WTC11 (cell line): ENCODE measurements at places on chromosomes 4 and X.
A peak's percentile ranks its signal among the peaks of the same experiment; 100 is the strongest.

- H3K36me3 ChIP-seq = no peaks in the 10 kb centered on the region
- H3K27me3 ChIP-seq = no peaks in the 10 kb centered on the region; the same call in 1 of the 2 replicates
- H3K4me1 ChIP-seq = peaks cover 2% of the 10 kb centered on the region; the same call in 1 of the 2 replicates
- H3K27ac ChIP-seq = no peak overlapping the region
Measured at GRCh38 chrX:39480963-39481362, 616.8 kb downstream of the BCOR start.

- peaks cover 28% of the 10 kb centered on the region for H3K4me1 ChIP-seq
- DNase-seq = no peak
- no peak overlapping the region for H3K4me3 ChIP-seq
- H3K36me3 ChIP-seq = no peaks in the 10 kb centered on the region
Measured at GRCh38 chr4:76055016-76055415, 19.1 kb upstream of the CXCL11 start.

DNA sequence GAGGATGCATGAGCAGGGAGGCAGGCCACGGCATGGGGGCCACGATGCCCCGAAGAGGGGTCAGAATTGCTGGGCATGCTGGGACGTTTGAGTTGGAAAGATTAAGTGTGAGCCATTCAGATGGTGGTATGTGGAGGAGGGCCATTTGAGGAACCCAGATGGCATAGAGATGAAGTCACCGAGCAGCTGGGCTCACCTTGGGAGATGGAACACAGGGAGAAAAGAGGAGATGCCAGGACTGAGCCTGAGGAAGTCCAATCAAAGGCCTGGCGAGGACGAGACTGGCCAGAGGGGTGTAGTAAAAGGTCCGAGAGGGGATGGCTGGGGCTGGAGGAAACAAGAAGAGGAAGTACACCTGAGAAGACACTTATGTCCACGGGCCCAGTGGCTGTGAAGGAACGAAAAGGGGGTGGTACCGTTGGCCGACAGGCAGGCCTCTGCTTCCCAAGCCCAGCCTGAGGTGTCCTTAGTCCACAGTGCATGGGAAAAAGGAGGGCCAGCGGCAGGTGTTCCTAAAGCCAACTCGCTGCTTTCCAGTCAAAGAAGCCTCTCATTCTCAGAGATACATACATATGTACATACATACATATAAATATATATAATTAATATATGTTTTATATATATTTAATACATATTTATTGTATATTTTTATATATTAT lies 54.6 kb upstream of the CLCN4 start:
- H3K4me3 ChIP-seq = no peak overlapping the region
- H3K36me3 ChIP-seq = peaks cover 35% of the 10 kb centered on the region
- H3K4me1 ChIP-seq = no peaks in the 10 kb centered on the region
- no peak overlapping the region for H3K27ac ChIP-seq
- DNase-seq = no peak

DNA sequence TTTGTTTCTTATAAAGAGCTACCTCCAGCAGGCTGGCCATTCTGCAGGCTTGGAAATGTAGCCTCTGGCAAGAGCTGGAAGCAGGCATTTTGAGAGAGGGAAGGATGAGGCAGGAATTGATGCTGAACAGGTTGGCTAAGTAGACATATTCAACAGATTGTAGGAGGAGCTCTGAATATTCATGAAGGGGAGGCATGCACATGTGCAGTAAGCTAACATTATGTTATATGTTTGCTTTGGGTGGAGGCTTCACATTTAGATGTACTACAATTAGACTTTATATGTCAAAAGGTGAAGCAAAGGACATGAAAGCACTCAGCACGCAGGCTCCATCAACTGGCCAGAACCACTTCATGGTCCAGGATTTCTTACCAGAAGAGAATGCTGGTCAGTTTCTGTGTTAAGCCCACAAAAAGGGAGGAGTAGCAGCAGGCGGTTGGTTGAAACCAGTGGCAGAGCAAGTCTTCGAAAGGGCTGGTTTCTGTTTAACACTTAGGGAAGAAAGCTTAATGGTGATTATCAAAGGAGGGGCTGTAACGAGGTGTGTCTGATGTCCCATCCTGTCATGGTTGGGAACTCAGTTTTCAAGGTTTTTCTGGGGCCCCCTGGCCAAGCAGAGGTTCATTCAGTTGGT lies 54.8 kb downstream of the FGFBP1 start:
- no peaks in the 10 kb centered on the region for H3K36me3 ChIP-seq
- H3K27ac ChIP-seq = no peak overlapping the region
- no peaks in the 10 kb centered on the region for H3K27me3 ChIP-seq
- DNase-seq = no peak
- H3K4me3 ChIP-seq = no peak overlapping the region
- 0 out of 2 replicates have a peak, but pooled peaks cover 3% of the 10 kb centered on the region for H3K4me1 ChIP-seq

GRCh38 chr4:106717091-106717490 lies 319.0 kb downstream of the DKK2 start:
- H3K36me3 ChIP-seq = no peaks in the 10 kb centered on the region
- no peak overlapping the region for H3K27ac ChIP-seq
- no peaks in the 10 kb centered on the region for H3K27me3 ChIP-seq
- DNase-seq = no peak
- H3K4me3 ChIP-seq = no peak overlapping the region

DNA sequence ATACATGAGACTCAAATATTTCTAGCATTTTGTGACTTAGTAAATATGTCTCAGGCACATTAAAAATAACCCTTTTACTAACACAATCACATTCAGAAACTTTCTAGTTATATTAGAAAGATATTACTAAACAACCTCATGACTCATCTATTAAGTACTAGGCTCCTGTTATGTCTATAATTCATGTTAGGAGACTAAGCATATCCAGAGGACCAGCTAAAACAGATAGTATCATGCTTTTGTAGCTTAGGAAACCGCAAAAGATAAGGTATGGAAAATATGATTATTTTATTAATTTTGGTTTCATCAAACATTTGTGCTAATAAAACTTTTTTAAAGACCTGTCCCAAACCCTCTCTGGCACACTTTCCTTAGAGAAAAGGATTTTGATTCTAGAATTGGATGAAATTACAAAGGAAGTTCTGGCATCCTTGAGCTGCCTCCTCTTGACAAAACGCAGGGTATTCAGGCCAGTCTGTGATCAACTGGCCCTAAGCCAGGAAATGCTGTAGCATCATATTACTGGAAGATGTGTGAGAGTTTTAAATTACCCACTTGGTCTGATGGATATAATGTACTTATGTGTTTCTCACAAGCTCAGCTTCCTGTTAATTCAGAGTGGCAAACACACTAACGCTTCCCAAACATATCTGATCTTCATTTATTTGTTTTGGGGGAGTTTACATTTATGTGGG lies 60.4 kb downstream of the NRK start:
- no peak overlapping the region for H3K4me3 ChIP-seq
- H3K27ac ChIP-seq = no peak overlapping the region
- no peaks in the 10 kb centered on the region for H3K27me3 ChIP-seq
- no peak for DNase-seq

DNA sequence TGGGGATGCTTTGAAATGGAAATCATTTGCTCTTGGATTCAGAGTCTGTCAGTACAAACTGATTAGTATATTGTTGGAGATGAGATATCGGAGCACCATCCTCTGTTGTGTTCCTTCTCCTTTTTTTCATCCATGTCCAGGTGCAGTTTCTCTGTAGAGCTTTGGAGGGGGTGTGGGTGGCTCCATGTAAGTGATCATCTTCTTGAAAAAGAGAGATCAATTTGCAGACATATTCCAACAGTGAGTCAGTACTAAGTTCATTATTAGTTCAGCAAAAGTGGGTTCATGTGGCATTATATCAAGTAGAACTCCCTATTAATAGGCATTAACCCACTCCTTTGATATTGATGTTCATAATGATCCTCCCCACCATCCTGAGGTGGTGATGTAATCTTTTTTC lies 18.9 kb downstream of the FRAS1 start:
- H3K4me1 ChIP-seq = peaks cover 60% of the 10 kb centered on the region
- no peak overlapping the region for H3K4me3 ChIP-seq
- no peak overlapping the region for H3K27ac ChIP-seq
- H3K27me3 ChIP-seq = no peaks in the 10 kb centered on the region
- H3K36me3 ChIP-seq = peaks cover 9% of the 10 kb centered on the region

DNA sequence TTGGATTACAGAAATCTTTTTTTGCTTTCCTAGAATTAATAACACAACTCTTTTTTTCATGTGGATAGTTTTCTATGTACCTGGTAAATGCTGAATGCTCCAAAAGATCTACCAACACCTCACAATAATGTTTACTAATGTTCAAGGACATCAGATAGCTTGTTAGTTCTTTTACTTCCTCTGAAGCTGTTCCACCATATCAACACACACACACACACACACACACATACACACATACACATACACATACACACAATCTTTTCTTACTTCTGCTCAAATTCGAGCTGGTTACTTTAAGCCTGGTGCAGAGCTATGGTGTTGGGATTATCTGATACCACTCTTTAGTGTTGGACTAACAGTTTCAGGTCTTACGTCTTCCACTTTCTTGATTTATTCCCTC lies 28.3 kb upstream of the TMPRSS11D start:
- H3K4me3 ChIP-seq = no peak overlapping the region
- no peak for DNase-seq
- no peaks in the 10 kb centered on the region for H3K4me1 ChIP-seq
- H3K27me3 ChIP-seq = no peaks in the 10 kb centered on the region
- H3K27ac ChIP-seq = no peak overlapping the region
- H3K36me3 ChIP-seq = no peaks in the 10 kb centered on the region

- no peak overlapping the region for H3K4me3 ChIP-seq
- H3K27me3 ChIP-seq = no peaks in the 10 kb centered on the region
- H3K27ac ChIP-seq = no peak overlapping the region
- DNase-seq = no peak
- H3K4me1 ChIP-seq = peaks cover 12% of the 10 kb centered on the region
Measured at GRCh38 chr4:123109139-123109538, 186.7 kb upstream of the NUDT6 start.

DNA sequence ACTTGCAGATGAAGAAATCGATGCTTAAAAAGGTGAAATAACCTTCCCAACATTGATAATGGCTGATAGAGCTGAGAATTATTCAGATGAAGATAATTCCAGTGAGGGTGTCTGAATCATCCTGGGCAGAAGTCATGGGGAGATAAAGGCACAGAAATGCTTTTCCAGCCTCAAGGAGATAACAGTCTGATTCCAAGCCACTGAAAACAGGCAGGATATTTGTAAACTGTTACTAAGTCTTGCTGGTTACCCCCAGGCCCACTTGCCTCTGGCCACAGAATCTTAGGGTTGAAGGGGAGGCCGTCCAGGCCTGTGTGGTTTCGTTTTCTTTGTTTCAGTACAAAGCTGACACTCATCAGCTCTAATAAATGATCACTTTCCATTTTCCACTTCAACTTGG lies 158.5 kb downstream of the SH3KBP1 start:
- no peaks in the 10 kb centered on the region for H3K36me3 ChIP-seq
- no peaks in the 10 kb centered on the region for H3K27me3 ChIP-seq
- H3K4me1 ChIP-seq = no peaks in the 10 kb centered on the region
- H3K4me3 ChIP-seq = no peak overlapping the region
- no peak for DNase-seq

DNA sequence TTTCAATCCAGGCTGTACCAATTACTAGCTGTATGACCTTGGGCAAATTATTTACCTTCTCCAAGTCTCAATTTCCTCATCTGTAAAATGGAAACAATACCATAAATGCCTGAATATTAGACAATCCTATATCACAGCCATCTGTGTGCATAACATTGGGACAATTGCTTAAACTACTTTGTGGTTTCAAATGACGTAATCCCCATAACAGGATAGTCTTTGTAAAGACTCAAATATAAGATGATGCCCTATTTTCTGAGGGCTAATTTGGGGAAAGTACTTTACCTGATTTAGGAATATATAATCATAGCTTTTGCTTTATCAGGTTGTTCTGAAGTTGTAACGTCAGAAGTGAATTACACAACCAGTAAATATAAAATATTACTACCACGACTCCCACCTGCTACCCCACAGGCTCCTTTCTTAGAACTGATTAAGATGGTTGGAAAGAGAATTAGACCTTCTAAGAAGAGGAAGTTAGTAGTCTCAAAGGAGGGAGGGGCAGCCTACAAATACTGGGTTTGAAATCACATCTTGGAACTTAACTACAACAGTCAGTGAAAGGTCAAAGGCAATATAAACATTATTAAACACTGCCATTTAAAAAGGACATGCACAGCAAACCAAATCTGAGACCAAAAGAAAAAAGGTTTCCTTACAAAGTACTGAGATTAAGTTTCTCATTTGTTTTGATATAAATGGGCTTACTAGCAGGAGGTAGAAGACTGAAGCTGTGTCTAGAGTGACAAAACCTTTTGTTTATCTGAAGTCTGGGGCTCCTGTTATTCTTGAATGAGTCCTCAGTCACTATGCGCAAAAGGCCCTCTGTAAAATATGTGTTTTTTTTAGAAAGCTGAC lies 215.0 kb downstream of the SCFD2 start:
- no peak overlapping the region for H3K4me3 ChIP-seq
- H3K4me1 ChIP-seq = peaks cover 9% of the 10 kb centered on the region
- H3K27me3 ChIP-seq = no peaks in the 10 kb centered on the region
- no peak overlapping the region for H3K27ac ChIP-seq
- peaks cover 15% of the 10 kb centered on the region for H3K36me3 ChIP-seq
- DNase-seq = no peak

- H3K4me1 ChIP-seq = no peaks in the 10 kb centered on the region
- no peaks in the 10 kb centered on the region for H3K27me3 ChIP-seq
- H3K36me3 ChIP-seq = 0 out of 2 replicates have a peak, but pooled peaks cover 3% of the 10 kb centered on the region
Measured at GRCh38 chrX:63282077-63282476, 69.1 kb downstream of the SPIN4 start.

DNA sequence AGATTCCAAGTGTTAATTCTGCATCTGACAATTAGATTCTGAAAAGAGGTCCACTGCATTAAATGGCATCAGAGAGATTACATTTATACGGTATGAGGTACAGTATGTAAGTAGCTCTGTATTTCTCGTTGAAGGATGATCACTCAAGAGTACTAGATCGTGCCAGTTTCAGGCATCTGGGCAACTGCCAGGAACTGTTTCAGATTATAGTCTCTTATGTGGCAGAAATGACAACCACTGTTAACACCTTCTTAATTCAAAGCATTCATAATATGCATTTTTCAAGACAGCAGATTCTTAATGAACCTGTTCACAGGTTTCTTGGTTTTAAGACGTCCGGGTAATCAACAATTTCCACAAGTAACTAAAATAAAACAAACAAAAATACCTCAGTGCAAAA lies 1.6 kb downstream of the ANKRD50 start:
- no peak for DNase-seq
- H3K4me3 ChIP-seq = no peak overlapping the region
- peaks cover 36% of the 10 kb centered on the region for H3K4me1 ChIP-seq
- no peak overlapping the region for H3K27ac ChIP-seq
- H3K27me3 ChIP-seq = no peaks in the 10 kb centered on the region

- H3K27ac ChIP-seq = no peak overlapping the region
- DNase-seq = no peak
- peaks cover 79% of the 10 kb centered on the region for H3K27me3 ChIP-seq
- peaks cover 2% of the 10 kb centered on the region; the same call in 1 of the 2 replicates for H3K36me3 ChIP-seq
- H3K4me1 ChIP-seq = peaks cover 7% of the 10 kb centered on the region
- no peak overlapping the region for H3K4me3 ChIP-seq
Measured at GRCh38 chr4:1403177-1403583, 3.1 kb downstream of the NKX1-1 start.

DNA sequence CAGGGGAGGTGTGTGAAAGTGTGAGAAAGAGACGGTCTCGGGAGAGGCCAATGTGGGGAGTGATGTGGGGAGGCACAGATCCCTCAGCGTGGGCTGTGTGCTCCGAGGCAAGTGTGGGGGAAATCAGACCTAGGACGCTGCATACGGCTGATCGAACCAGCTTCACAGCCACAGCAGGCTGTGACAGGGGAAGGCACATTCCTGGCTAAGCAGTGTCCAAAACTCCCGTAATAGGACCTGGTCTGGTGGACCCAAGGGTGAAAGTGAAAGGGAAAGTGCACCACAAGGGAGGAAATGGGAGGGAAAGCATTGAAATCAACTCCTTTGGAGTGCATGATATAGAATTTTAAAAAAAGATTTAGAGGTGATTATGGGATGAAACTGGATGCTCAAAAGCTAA lies 10.9 kb upstream of the RHOXF2 start:
- peak; percentile 15 for DNase-seq
- H3K36me3 ChIP-seq = peaks cover 42% of the 10 kb centered on the region
- no peak overlapping the region for H3K4me3 ChIP-seq
- H3K27ac ChIP-seq = no peak overlapping the region
